ENCODE measurements at places on chromosomes 7 and 10.

DNA sequence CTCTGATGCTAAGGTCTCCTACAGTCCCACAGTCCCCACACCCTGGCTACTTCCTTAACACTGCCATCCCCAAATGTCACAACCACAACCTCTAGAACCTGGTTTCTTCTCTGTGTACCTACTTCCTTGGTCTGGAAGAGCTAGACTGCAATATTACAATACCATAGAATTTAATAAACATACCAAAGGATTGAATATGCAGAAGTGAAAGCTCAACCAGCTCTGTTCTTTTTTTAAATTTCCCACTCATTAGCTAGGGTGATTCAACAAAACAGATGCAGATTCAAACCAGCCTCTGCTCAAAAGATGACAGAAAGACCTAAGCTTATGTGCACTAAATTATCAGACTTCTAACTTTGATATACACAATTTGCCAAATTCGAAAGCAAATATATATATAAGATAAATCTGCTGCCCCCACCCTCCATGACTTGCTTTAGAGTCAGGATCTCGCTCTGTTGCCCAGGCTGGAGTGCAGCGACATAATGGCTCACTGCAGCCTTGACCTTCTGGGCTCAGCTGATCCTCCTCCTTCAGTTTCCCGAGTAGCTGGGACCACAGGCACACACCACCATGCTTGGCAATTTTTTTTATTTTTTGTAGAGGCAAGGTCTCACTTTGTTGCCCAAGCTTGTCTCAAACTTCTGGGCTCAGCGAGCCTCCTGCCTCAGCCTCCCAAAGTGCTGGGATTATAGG, 212.6 kb downstream of the CHCHD3 start:
- DNase-seq: no peak

DNA sequence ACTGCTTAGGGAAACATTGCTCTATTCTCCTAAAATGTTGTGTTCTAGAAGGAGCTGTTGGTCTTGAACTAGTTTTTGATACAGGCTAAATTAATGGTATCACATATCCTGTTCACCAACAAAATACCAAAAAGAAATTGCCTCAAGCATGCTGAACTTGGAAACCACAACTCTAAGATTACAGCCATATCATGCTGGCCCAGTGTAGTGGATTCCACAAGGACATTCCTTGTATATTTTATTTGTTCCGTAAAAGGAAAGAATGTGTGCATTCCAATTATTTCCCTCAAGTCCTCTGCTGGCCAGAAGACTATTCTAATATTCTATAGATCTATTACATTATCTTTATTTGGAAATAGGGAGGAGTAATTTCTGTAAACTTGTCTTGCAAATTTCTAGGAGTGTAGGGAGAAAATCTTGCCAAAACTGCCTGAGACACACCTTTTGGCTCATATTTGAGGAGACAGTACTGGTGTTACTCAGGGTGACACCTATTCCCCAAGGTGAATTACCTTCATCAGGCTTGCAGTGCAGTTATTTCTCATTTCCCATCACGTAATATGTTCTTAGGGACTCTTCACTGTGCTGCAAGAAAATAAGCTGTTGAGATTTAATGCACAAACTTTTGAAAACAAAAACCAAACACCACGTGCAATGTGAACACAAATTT, 1.9 kb upstream of the NEBL start:
- DNase-seq: no peak

- peak; percentile 13 for DNase-seq
Measured at GRCh38 chr10:126247446-126247975, 140.8 kb downstream of the ADAM12 start.

GRCh38 chr10:76542307-76542930, 1095.2 kb downstream of the KCNMA1 start:
- DNase-seq: no peak

DNA sequence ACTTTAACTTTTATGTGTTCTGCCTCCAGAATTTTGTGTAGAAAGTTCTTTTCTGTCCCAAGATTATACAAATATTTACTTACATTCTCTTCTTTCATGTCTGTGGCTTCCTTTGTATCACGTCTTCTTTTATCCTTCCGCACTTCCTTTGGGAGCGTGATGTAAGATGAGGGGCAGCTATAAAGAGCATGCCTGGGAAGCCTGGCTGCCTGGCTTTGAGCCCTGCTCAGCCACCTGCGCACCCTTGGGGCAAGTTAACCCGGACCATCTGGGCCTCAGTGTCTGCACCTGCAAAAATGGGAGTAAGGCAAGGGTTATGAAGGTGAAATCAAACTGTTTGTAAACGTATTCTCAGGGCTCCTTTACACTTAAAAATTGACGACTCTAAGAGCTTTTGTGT, 25.2 kb downstream of the PALD1 start:
- no peak for DNase-seq

- DNase-seq: no peak
Measured at GRCh38 chr7:135790371-135790977, 41.9 kb upstream of the FAM180A start.

GRCh38 chr10:12547301-12547771, 198.0 kb downstream of the CAMK1D start:
- no peak for DNase-seq
